Hippocampal formation (tissue), 2 donors: ENCODE measurements at places on chromosomes 12 and 14.

DNA sequence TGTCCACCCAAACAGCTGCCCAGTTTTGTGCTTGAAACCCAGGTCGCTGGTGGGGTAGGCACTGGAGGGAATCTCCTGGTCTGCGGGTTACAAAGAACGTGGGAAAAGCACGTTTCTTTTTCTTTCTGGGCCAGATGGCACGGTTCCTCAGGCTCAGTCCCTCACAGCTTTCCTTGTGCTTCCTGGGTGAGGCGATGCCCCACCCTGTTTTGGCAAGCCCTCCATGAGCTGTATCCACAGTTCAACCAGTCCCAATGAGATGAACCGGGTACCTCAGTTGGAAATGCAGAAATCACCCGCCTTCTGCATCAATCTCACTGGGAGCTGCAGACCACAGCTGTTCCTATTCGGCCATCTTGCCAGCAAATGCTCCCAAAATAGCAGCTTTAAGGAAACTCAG is 51.4 kb upstream of the TMTC2 start:
- DNase-seq: no peak

- DNase-seq: peak; percentile 15
Observed at GRCh38 chr12:79451978-79452377, 238.8 kb downstream of the PAWR start.

GRCh38 chr12:81450920-81451739 is 308.0 kb downstream of the PPFIA2 start:
- peak; percentile 70 for DNase-seq

GRCh38 chr14:99267837-99268781 is 3.9 kb downstream of the BCL11B start:
- DNase-seq: no peak

- no peak for DNase-seq
Observed at GRCh38 chr14:92352158-92352985, 29.4 kb downstream of the SLC24A4 start.

DNA sequence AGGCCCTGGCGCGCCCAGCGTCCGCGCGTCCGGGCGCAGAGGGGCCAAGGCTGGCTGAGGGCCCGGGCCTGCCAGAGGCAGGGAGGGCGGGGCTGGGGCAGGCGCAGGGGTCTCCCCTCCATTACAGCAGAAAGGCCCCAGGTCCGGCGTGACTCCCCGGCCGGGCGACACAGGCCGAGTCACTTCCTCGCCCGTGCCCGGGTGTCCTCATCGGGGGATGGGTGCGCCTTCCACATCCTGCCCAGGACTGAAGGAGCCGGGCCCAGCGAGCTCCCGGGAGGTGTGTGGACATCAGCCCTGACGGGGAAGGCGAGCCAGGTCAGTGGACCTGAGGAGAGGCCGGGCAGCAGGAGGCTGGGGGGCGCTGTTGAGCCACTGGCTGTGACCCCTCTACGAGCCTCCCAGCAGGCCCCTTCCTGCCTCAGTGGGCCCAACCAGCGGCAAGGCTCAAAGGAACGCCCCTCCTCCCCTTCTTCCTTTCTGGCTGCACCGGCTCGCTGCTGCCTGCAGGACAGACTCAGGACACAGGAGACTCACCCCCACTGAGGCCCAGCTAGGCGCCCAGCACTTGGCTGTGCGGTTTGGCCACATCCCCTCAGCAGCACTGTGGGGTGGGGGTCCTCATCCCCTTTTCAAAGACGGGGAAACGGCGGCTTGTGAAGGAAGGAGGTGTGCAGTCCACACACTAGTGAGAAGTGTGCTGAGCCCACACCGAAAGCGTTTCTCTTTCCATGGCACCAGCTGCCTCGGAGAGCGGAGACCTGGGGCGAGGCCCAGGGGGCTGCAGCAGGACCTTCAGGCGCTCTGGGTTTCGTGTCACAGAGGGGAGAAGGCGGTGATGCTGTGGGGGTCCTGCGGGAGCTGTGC is 606 bp downstream of the TNFAIP2 start:
- no peak for DNase-seq

GRCh38 chr12:39672976-39673375 is 53.4 kb upstream of the ABCD2 start:
- DNase-seq: no peak

- no peak for DNase-seq
Observed at GRCh38 chr12:54998958-54999510, 14.5 kb upstream of the TESPA1 start.

DNA sequence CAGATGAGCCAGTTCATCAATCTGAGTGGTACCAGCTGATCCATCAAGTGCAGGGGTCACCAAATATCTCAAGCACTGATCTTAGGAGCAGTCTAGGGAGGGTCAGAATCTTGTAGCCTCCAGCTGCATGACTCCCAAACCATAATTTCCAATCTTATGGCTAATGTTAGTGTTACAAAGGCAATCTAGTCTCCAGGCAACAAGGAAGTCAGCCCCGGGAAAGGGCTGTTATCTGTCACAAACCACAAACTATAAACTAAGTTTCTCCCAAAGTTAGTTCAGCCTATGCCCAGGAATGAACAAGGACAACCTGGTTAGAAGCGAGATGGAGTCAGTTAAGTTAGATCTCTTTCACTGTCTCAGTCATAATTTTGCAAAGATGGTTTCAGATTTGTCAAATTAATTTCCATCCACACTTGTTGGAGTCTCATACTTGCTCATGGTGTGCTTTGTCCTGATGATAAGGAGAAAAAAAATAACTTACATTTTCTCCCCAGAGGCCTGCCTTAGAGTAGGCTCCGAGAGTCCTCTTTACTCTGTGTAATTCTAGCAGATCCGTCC is 3.9 kb upstream of the ABHD4 start:
- no peak for DNase-seq

- DNase-seq: no peak
Observed at GRCh38 chr14:68766299-68767247, 26.3 kb downstream of the ZFP36L1 start.

- DNase-seq: no peak
Observed at GRCh38 chr14:105911006-105911847, 384.8 kb downstream of the TMEM121 start.

GRCh38 chr12:40569626-40570179 is 122.5 kb upstream of the CNTN1 start:
- DNase-seq: no peak

DNA sequence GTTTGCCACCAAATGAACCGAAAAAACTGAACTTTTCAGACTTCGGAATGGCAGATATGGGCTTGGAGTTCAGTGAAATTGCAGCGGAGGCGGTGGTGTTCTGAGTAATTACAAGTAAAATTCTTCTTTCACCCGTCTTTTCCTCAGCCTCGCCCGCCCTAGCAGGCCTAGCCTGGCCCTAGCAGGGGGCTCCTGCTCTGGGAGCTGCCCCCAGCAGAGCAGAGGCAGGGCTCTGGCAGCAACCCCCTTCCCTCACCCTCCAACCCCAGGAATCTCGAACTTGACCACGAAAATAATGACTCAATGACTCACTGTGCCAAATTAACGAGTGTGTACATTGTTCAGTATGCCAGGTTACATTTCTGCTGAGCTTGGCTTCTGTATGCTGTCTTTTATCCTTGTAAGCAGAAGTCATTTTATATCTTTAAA is 1.1 kb downstream of the PAPLN start:
- DNase-seq: no peak

DNA sequence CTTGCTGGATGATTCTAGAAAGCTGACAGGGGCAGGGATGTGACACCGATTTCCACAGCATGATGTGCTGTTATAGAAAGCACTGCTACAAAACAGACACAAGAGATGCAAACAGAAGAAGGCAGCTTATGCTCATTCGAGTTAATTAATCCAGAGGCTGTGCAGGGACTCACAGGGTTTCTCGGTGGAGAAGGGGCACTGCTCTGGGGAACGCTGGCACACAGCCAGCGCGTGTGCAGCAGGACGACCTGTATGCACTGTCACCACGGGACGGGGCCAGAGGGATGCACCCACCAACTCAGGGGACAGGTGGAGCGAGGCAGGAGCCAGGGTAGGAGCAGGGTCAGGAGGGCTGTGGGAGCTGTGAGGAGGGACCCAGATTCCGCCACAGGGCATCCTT is 143.5 kb downstream of the RIMBP2 start:
- no peak for DNase-seq

DNA sequence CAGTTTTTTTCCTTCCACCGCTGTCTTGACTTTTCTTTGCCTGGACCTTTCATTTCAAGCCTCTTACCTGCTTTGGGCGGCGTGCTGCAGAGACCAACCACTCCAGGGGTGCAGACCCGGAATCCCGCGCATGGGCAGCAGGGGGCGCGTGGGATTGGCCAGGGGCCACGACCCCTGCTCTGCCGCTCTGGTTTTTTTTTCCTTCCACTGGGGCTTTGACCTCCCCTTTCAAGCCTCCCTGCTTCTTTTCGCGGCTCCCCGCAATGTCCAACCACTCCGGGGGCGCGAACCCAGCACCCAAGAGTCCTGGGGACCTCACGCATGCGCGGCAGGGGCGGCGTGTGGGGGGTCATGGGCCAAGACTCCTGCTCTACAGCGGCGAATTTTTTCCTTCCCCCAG is 325.1 kb downstream of the ALG10 start:
- no peak for DNase-seq

DNA sequence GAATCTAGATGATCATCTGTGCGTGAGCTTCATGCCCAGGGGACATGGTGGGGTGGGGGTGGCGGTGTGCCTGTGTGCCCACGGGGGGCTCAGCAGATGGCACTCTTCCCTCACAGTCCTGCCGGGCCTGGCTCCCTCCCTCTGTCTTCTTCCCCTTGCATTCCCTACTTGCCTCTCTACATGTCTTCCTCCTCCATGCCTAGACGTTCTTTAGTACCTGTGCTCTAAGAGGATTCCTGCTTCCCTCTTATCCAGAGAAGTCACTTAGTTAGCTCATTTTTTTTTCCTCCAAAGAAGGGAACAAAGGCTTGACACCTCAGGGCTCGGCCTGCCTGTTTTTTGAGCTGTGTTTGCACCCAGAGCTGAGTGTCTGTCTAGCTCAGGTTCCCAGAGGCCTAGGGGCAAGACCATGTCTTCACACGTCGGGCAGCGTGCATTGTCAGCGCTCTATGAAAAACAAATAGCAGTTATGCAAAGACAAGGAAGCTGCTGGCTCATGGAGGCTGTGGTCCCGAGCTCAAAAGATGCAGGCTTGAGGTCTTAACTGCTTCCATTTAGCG is 48.8 kb downstream of the NINJ2 start:
- DNase-seq: peak; percentile 37

- no peak for DNase-seq
Observed at GRCh38 chr12:117538032-117538690, 176.7 kb upstream of the NOS1 start.

DNA sequence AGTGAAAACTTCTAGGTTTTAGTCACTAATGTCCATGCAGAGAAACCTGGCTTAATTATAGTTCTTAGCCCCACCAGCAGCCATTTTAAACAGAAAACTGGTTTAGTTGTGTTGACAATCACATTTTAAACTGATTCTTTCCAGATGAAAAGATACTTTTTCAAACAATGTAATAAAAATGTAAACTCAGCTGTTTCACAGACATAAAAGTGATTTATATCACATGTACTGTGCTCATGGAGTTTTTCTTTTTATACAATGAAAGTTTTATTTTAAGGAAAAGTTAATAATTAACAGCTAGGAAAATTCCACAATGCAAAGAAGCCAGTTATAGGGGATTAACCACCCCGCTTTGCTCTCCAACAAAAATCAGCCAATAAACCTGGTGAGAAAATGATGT is 129.7 kb downstream of the PAX9 start:
- no peak for DNase-seq

GRCh38 chr14:86057018-86057667 is 527.2 kb downstream of the FLRT2 start:
- peak; percentile 4 for DNase-seq

GRCh38 chr12:75551477-75551876 is 40.1 kb upstream of the KRR1 start:
- DNase-seq: no peak

- no peak for DNase-seq
Observed at GRCh38 chr12:110540048-110540447, 37.9 kb downstream of the RAD9B start.

DNA sequence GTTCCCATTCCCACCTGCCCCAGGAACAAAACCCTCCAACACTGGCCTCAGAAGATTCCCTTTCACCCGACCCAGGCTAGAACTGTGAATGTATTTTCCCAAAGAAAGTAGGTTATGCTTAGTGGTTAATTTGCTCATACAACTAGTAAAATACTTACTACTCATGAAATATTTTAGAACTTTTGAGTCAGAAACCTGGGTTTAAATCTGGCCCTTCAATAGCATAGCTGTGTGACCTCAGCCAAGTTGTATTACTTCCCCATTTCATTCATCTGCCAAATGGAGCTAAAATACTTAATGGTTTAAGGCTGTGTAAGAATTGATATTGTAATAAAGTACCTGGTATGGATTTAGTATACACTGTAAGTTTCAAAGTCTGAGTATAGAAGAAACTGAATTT is 69.1 kb upstream of the DNM1L start:
- DNase-seq: no peak

- no peak for DNase-seq
Observed at GRCh38 chr12:52835271-52836041, 1.3 kb upstream of the KRT79 start.

DNA sequence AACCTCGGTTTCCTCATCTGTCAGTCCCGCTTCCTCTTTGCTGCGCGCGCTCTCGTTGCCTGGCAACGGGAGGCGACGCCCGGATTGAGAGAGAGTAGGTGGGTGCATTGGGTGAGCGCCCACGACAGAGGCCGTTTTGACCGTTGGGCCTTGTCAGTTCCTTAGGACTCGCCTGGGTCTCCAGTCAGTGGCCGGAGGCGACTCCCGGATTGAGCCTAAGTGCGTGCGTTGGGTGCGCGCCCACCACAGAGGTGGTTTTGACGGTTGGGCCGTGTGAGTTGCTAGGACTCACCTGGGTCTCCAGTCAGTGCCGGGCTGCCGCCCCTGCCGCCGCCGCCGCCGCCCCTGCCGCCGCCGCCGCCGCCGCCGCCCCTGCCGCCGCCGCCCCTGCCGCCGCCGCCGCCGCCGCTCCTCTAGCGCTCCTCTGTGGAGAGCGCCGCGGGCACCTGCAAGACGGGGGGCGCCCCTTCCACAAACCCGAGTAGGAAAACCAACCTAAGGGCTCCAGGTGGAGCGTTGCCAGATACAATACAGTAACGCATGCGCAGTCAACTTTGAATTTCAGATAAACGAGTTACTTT is 37.2 kb downstream of the APOBEC1 start:
- DNase-seq: no peak

DNA sequence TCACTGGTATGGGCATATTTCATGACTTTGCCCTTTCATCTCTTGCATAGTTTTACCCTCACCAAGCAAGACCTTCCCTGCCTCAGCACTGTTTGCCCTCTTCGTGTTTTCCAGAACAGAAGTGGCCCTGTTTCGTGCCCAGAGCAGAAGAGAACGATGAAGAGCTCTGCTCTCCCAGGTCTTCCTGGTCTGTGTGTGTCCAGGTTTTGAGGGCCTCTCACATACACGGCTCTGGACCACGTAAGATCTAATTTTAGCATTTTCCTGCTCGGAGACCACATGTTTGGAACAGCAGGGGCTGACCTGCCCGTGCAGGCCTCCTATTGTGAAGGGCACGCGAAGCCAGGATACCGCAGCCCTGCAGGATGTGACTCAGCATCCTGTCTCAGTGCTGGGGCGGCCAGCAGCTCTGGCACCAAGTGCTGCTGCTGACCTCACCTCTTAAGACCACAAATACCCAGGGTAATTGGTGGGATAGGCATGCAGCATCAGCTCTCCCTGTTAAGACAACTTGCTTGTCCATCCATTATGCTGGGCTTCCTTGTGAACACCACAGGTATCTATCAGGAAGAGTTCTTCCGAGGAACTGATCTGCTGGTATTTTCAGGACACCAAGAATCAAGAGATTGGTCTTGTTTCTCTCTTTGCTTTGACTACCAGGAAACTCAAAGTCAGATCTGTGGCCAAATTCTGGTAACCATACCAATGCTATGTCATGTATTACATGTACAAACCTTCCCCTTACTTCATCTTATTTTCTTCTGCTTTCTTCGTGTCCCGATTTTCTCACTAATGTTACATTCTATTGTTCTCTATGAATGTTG is 19.0 kb downstream of the SSH1 start:
- DNase-seq: no peak
